ENCODE measurements at places on chromosomes 7 and 10. TPM values are rescaled to one million over a fixed set of nuclear protein-coding genes. Genes with fewer than 3 reads are reported as not detected.

MOGAT3 gene
- not detected for total RNA-seq

NEBL gene
- 1.1 TPM for total RNA-seq

RPEL1 gene
- total RNA-seq, result not detected

GRCh38 chr10:21015851-21016250 lies 118.7 kb upstream of the NEBL start:
- H3K27ac ChIP-seq, result no peak overlapping the region
- no peaks in the 10 kb centered on the region for H3K36me3 ChIP-seq
- H3K4me1 ChIP-seq, result no peaks in the 10 kb centered on the region
- no peak overlapping the region for H3K4me3 ChIP-seq
- no peaks in the 10 kb centered on the region for H3K27me3 ChIP-seq

GRCh38 chr7:11104578-11104977 lies 130.9 kb downstream of the PHF14 start:
- H3K4me3 ChIP-seq, result no peak overlapping the region
- H3K4me1 ChIP-seq, result no peaks in the 10 kb centered on the region
- no peak for DNase-seq
- no peak overlapping the region for H3K27ac ChIP-seq
- no peaks in the 10 kb centered on the region for H3K36me3 ChIP-seq

DNA sequence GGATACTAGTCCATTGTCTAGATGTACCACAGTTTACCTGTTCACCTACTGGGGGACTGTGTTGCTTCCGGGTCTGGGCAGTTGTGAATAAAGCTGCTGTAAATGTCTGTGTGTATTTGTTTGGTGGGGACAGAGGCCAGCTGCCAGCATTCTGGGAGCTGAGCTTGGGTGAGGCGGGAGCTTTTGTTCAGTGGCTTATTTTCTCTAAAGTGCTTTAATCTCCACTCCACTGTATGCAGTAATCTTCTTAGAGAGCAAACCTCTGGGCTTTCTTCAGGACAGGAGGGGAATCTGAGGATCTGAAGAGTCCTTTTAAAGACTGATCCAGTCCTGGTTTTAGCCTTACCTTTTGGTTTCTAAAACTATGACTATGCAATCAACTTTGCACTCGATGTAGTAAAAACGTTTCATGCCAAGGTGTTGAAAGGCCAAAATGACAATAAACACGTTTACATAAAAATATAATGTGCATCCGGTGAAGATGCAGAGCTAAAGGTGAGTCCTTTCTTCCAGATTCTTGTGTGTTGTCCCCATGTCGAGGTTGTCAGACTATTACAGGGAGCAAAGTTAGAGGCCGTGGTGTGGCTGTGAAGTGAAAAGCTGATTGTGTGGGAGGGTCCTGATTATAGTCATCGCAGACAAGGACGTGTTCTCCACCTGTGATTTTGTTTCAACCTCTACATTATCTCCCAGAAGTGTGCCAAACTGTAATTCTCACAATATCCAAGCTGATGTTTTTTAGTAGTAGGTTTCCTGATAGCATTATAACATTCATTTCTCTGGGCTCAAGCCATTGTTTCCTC lies 279.8 kb downstream of the CAMK1D start:
- H3K4me1 ChIP-seq, result no peaks in the 10 kb centered on the region
- H3K27me3 ChIP-seq, result no peaks in the 10 kb centered on the region
- DNase-seq, result no peak
- no peak overlapping the region for H3K4me3 ChIP-seq
- no peaks in the 10 kb centered on the region for H3K36me3 ChIP-seq

DNA sequence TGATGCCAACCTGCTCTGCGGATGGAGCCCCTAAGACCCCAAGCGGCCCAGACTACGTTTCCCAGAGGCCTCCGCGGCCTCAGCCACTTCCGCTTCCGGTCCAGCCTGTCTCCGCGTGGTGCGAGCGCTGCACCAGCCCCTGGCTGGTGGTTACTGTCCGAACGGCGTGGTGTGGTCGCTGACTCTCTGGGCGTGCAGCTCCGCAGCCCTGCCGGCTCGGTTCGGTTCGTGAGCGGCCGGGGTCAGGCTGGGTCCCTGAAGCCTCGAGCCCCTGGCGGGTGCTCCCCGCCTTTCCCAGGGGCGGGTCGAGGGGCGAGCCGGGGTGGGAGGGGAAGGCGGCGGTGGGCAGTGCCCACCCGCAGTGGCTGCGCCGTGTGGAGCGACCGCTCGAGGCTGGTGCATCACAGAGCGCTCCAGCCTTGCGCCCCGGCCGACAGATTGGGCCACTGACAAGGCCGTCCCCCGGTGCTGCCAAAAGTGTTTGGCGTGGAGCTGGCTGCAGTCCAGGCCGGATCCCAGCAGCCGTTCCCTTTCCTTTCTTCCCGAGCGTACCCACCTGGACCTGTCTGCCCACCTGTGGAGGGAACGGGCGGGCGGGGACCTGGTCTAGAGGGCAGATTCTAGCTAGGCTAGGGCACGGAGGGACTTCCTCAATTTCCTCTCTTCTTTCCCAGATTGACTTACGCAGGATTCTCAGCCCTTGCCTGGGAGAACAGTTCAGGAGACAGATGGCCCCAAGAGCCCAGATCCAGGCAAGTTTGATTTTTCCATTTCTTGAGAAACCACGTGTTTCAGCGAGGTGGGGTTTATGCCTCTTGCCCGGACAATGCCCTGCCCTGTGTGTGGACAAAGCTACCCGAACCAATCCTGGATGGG lies at the start of gene ZNF485:
TSS of gene ZNF485 (plus strand) at position 116 of the 876 bp plus-strand sequence. CDS start at position 729, 613 bp downstream.
- peaks cover 9% of the 10 kb centered on the region for H3K36me3 ChIP-seq
- peak within 1 kb of the TSS; percentile 83 for H3K4me3 ChIP-seq
- peaks cover 25% of the 10 kb centered on the region for H3K4me1 ChIP-seq

GRCh38 chr7:36021917-36022550 lies 131.0 kb upstream of the EEPD1 start:
- H3K27ac ChIP-seq, result no peak overlapping the region
- H3K4me3 ChIP-seq, result no peak overlapping the region
- no peaks in the 10 kb centered on the region for H3K4me1 ChIP-seq
- H3K27me3 ChIP-seq, result no peaks in the 10 kb centered on the region
- no peaks in the 10 kb centered on the region for H3K36me3 ChIP-seq
- no peak for DNase-seq
